ENCODE measurements at places on chromosomes 3 and 15. TPM values are rescaled to one million over a fixed set of nuclear protein-coding genes. Genes with fewer than 3 reads are reported as not detected.

The ABI3BP gene
- total RNA-seq, result 1.1 TPM

The MYO1E gene
- 171 TPM for total RNA-seq

The ANKUB1 gene
- 0.06 TPM for total RNA-seq

The GXYLT2 gene
- 1.6 TPM for total RNA-seq

The CP gene
- total RNA-seq, result 4.9 TPM

The BUB1B gene
- total RNA-seq, result 32.9 TPM

The CYB561D2 gene
- 22.3 TPM for total RNA-seq

The SLC12A1 gene
- total RNA-seq, result not detected

The ERC2 gene
- total RNA-seq, result 0.25 TPM

The PPM1L gene
- 0.50 TPM for total RNA-seq

The SAXO2 gene
- total RNA-seq, result 3.2 TPM

The SHC4 gene
- 0.95 TPM for total RNA-seq

Measured in A549 treated with CORT108297 at 1 μM for 4 hours (cell line).